Osteocyte (in vitro differentiated cells): ENCODE measurements at places on chromosomes 7 and 10. TPM values are rescaled to one million over a fixed set of nuclear protein-coding genes. Genes with fewer than 3 reads are reported as not detected.
A peak's percentile ranks its signal among the peaks of the same experiment; 100 is the strongest.

DNA sequence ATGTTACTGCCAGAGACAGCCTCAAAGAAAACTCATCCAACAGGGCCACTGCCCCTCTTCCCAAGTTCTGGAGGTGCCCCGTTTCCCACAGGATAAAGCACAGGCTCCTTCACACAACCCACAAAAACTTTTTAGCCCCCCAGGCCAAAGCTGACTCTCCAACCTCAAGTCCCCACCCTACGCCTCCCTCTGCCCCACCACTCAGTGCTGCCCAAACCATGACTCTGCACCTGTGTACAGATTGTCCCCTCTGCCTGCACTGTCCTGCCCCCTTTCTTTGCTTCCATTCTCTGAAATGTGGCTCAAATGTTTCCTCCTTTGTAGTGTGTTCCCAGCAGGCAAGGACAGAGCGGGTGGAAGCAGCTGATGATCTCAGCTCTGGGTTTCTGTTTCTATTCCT is 284.0 kb downstream of the GRID1 start:
- no peaks in the 10 kb centered on the region for H3K36me3 ChIP-seq
- no peak overlapping the region for H3K4me3 ChIP-seq
- H3K4me1 ChIP-seq = no peaks in the 10 kb centered on the region
- no peaks in the 10 kb centered on the region for H3K27me3 ChIP-seq
- H3K27ac ChIP-seq = no peak overlapping the region

DNA sequence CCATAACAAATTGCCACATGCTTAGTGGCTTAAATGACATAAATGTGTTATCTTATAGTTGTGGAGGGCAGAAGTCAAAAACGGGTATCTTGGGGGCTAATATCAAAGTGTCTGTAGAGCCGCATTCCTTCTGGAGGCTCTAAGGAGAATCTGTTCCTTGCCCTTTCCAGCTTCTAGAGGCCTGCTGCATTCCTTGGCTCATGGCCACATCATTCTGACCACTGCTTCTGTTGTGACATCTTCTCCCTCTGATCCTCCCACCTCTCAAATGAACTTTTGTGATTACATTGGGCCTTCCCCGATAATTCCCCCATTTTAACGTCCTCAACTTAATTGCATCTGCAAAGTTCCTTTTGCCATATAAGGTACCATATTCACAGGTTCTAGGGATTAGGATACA is 76.1 kb downstream of the CYP26A1 start:
- peaks cover 10% of the 10 kb centered on the region for H3K4me1 ChIP-seq
- no peak overlapping the region for H3K27ac ChIP-seq
- H3K4me3 ChIP-seq = no peak overlapping the region
- peaks cover 6% of the 10 kb centered on the region for H3K27me3 ChIP-seq
- H3K36me3 ChIP-seq = peaks cover 2% of the 10 kb centered on the region

GRCh38 chr7:80618096-80618495 is 20.3 kb upstream of the CD36 start:
- H3K36me3 ChIP-seq = no peaks in the 10 kb centered on the region
- H3K27me3 ChIP-seq = no peaks in the 10 kb centered on the region
- H3K27ac ChIP-seq = no peak overlapping the region
- peaks cover 8% of the 10 kb centered on the region for H3K4me1 ChIP-seq
- DNase-seq = no peak

GRCh38 chr10:75276069-75276872 is 40.5 kb upstream of the COMTD1 start:
- H3K27me3 ChIP-seq = peaks cover 26% of the 10 kb centered on the region
- no peak overlapping the region for H3K4me3 ChIP-seq
- peaks cover 8% of the 10 kb centered on the region for H3K4me1 ChIP-seq
- no peak for DNase-seq
- no peak overlapping the region for H3K27ac ChIP-seq

DNA sequence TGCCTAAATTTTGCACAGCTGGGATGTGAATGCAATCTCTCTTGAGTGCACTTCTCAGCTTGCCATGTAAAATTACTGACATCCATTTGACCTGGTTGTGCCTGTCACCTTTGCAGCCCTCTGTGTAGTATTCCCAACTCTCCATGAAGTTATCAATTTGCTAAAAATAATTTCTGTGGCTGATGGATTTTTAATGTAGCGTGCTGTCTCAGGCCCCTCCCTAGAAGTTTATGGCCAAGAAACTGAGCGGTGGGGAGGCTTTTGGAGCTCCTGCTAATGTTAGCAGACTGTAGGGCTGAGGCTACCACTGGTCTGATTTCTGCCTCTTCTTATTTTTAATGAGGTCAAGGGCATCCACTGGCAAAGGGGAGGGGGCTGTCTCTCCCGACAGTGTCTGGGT is 577.0 kb upstream of the DPP6 start:
- no peaks in the 10 kb centered on the region for H3K36me3 ChIP-seq
- H3K4me1 ChIP-seq = no peaks in the 10 kb centered on the region
- DNase-seq = no peak
- no peak overlapping the region for H3K4me3 ChIP-seq
- no peaks in the 10 kb centered on the region for H3K27me3 ChIP-seq

- peak; percentile 62 for DNase-seq
- H3K4me1 ChIP-seq = no peaks in the 10 kb centered on the region
- H3K4me3 ChIP-seq = no peak overlapping the region
Measured at GRCh38 chr7:30932562-30932961, 20.9 kb downstream of the AQP1 start.

GRCh38 chr10:101858723-101859500 is 15.3 kb upstream of the KCNIP2 start:
- H3K36me3 ChIP-seq = peaks cover 22% of the 10 kb centered on the region
- no peak for DNase-seq
- H3K4me1 ChIP-seq = no peaks in the 10 kb centered on the region
- H3K4me3 ChIP-seq = no peak overlapping the region
- H3K27me3 ChIP-seq = no peaks in the 10 kb centered on the region

CPA1 gene
- total RNA-seq = not detected in 2 replicates

CLRN3 gene
- not detected in 2 replicates for total RNA-seq

GRCh38 chr10:75043256-75044131 is 68.0 kb upstream of the SAMD8 start:
- no peak for DNase-seq
- H3K4me1 ChIP-seq = no peaks in the 10 kb centered on the region
- no peaks in the 10 kb centered on the region for H3K36me3 ChIP-seq
- peaks cover 7% of the 10 kb centered on the region for H3K27me3 ChIP-seq

DNA sequence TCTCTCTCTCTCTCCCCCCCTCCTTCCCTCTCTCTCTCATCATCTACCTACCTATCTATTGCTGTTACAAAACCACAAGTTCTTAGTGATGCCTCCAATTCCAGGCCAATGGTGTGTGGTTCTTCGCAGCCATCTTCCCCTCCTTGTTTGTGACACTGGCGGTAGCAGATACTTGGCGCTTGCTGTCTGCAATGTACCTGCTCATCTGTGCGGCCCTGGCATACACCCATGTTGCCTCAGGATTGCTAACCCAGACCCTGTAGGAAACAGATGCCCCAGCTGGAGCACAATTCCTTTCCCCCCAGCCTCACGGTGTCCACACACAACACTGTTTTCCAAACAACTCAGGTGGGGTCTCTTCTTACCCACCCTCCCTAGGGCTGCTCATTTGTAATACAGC is 13.6 kb upstream of the DPYSL4 start:
- peaks cover 2% of the 10 kb centered on the region for H3K4me1 ChIP-seq
- no peak for DNase-seq
- H3K4me3 ChIP-seq = no peak overlapping the region
- no peaks in the 10 kb centered on the region for H3K36me3 ChIP-seq

GRCh38 chr7:35695473-35695850 is 527 bp upstream of the HERPUD2 start:
- H3K27me3 ChIP-seq = no peaks in the 10 kb centered on the region
- H3K4me3 ChIP-seq = peak overlapping the region; percentile 90
- H3K4me1 ChIP-seq = peaks cover 61% of the 10 kb centered on the region
- H3K36me3 ChIP-seq = peaks cover 18% of the 10 kb centered on the region
- peak overlapping the region; percentile 94 for H3K27ac ChIP-seq
- no peak for DNase-seq

- peaks cover 20% of the 10 kb centered on the region for H3K4me1 ChIP-seq
- no peak overlapping the region for H3K27ac ChIP-seq
- DNase-seq = no peak
- H3K36me3 ChIP-seq = no peaks in the 10 kb centered on the region
Measured at GRCh38 chr7:36370046-36370445, 19.6 kb upstream of the ANLN start.

BUD23 gene
- total RNA-seq = 47.2 and 56.7 TPM in 2 replicates

MUC3A gene
- not detected in 2 replicates for total RNA-seq

IGFBP3 gene
- total RNA-seq = 294 and 321 TPM in 2 replicates

DNA sequence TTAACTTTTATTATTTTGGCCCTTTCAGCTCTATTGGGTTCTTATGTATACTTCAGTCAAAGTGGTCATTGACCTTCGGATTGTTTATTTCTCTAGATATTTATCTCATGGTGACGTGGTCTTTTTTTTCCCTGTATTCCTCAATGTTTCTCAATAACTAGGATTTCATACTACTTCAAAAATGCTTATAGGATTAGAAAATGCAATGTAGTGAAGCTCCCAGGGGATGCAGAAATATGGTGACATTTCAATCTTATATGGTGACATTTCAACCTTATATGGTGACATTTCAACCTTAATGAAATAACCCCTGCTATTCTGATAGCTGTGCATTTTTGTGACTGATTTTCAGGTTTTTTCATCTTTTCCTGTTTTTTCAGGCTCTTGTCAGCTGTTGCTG is 51.4 kb downstream of the CHRM2 start:
- no peak for DNase-seq
- no peaks in the 10 kb centered on the region for H3K27me3 ChIP-seq
- no peak overlapping the region for H3K27ac ChIP-seq
- H3K4me1 ChIP-seq = peaks cover 6% of the 10 kb centered on the region
- H3K36me3 ChIP-seq = peaks cover 14% of the 10 kb centered on the region

- no peak for DNase-seq
- no peaks in the 10 kb centered on the region for H3K36me3 ChIP-seq
- H3K27me3 ChIP-seq = no peaks in the 10 kb centered on the region
- H3K4me3 ChIP-seq = no peak overlapping the region
Measured at GRCh38 chr7:77459311-77459726, 43.2 kb upstream of the GSAP start.

DNA sequence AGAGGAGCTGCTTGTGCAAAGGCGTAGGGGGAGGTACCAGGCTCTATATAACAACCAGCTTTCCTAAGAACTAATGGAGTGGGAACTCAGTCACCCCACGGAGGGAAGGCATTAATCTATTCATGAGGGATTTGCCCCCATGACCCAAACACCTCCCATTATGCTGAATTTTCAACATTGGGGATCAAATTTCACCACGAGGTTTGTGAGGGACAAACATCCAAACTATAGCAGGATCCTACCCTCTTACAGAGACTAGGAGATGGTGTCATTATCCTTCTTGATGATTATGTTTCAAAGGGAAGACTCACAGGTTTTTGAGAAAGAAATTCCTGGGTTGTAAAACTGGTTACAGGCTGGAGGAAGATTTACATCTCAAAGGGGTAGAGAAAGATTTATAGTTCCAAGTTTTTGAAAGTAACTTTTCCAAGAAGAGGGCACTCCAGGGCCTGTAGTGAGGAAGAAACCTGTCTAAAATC is 295.0 kb upstream of the DKK1 start:
- DNase-seq = no peak
- peaks cover 4% of the 10 kb centered on the region for H3K27me3 ChIP-seq
- peaks cover 5% of the 10 kb centered on the region for H3K4me1 ChIP-seq

GRCh38 chr10:99798031-99798430 is 15.6 kb downstream of the ABCC2 start:
- H3K4me1 ChIP-seq = no peaks in the 10 kb centered on the region
- no peak for DNase-seq
- no peak overlapping the region for H3K4me3 ChIP-seq
- H3K36me3 ChIP-seq = peaks cover 2% of the 10 kb centered on the region
- no peak overlapping the region for H3K27ac ChIP-seq
- no peaks in the 10 kb centered on the region for H3K27me3 ChIP-seq

GTF2I gene
- 236 and 247 TPM in 2 replicates for total RNA-seq

GRCh38 chr10:45555795-45556194 is 116.8 kb downstream of the ZFAND4 start:
- H3K4me1 ChIP-seq = peaks cover 5% of the 10 kb centered on the region
- H3K27ac ChIP-seq = no peak overlapping the region
- H3K4me3 ChIP-seq = no peak overlapping the region
- DNase-seq = no peak
- no peaks in the 10 kb centered on the region for H3K36me3 ChIP-seq

- no peaks in the 10 kb centered on the region for H3K36me3 ChIP-seq
- DNase-seq = no peak
- no peaks in the 10 kb centered on the region for H3K4me1 ChIP-seq
- H3K27ac ChIP-seq = no peak overlapping the region
- no peaks in the 10 kb centered on the region for H3K27me3 ChIP-seq
Measured at GRCh38 chr7:89559596-89559995, 594.7 kb upstream of the STEAP1 start.

HMX3 gene
- total RNA-seq = not detected in 2 replicates
